ENCODE measurements at places on chromosomes 16 and 17.

- DNase-seq = no peak
Observed at GRCh38 chr16:62253966-62254365, 217.7 kb upstream of the CDH8 start.

GRCh38 chr16:57358527-57359095 is at the start of gene CCL22:
CCL22 (plus strand) TSS chr16:57358783; CDS start chr16:57358817, 34 bp downstream.
- no peak for DNase-seq

DNA sequence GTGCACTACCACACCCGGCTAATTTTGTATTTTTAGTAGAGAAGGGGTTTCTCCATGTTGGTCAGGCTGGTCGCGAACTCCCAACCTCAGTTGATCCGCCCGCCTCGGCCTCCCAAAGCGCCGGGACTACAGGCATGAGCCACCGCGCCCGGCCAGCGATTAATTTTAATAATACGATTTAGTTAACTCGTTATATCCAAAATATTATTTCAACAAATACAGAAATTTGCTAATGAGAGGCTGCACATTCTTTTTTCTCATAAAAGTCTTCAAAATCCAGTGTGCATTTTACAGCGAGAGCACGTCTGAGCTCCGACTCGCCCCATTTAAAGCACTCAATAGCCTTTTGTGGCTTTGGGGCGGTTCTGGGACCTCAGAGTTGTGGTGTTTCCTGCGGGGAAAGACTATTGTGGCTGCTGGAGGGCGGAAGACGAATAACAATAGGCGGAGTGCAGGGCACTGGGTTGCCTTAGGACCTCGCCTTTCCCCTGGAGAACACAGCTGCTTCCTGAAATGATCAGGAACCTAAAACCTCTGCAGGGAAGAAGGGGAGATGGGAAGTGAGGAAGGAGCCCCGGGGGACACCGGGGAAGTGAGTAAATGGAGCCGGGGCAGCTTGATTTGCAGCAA is 2.9 kb upstream of the ZSCAN10 start:
- DNase-seq = no peak

- DNase-seq = no peak
Observed at GRCh38 chr17:39736319-39737165, 1.2 kb upstream of the GRB7 start.

GRCh38 chr17:43778337-43779144 is at the start of gene DUSP3:
DUSP3 (minus strand) TSS chr17:43778977; CDS start chr17:43778924, 53 bp downstream.
- peak; percentile 94 for DNase-seq

GRCh38 chr17:17140590-17140980 is 65.5 kb downstream of the PLD6 start:
- no peak for DNase-seq

GRCh38 chr17:11138023-11138422 is 103.0 kb upstream of the SHISA6 start:
- no peak for DNase-seq

- no peak for DNase-seq
Observed at GRCh38 chr17:72901083-72901482, 191.4 kb downstream of the SLC39A11 start.

- DNase-seq = no peak
Observed at GRCh38 chr17:2059547-2060384, 4.9 kb downstream of the HIC1 start.

DNA sequence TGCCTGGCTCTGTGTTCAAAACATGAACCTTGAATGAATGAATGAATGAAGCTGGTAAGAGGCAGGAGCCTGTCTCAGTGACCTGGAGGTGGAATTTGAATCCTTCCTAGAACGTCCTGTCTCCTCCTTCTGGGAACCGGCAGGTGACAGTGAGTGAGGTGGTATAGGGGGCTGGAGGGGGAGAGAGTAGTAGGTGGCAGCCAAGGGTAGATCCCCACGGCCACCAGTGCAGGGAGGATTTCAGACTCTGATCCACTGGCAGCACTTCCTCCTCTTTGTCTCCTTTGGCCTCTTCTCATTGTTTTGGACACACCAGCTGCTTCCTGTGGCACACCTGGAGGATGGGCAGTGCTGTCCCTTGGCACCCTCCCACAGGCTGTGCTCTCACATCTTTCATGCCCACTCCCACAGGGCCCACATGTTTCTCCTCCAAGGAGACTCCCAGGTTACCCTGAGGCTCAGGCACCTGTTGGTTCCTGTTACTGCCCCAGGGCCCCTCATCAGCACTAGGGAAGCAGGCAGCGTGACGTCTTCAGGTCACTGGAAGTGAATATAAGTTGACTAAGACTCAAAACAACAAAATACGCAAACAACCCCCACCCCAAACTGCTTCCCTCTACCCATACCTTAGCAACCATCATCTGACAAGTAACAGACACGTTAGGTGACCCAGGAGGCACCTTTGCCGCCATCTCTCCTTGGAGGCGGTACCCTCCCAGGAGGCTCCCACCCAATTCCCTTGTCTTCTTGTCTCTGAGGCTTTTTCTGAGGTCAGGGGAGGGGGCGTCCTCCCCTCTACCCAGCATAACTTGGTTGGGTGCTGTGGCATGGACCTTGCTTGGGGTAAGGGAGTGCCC is 84.6 kb downstream of the N4BP1 start:
- DNase-seq = no peak

DNA sequence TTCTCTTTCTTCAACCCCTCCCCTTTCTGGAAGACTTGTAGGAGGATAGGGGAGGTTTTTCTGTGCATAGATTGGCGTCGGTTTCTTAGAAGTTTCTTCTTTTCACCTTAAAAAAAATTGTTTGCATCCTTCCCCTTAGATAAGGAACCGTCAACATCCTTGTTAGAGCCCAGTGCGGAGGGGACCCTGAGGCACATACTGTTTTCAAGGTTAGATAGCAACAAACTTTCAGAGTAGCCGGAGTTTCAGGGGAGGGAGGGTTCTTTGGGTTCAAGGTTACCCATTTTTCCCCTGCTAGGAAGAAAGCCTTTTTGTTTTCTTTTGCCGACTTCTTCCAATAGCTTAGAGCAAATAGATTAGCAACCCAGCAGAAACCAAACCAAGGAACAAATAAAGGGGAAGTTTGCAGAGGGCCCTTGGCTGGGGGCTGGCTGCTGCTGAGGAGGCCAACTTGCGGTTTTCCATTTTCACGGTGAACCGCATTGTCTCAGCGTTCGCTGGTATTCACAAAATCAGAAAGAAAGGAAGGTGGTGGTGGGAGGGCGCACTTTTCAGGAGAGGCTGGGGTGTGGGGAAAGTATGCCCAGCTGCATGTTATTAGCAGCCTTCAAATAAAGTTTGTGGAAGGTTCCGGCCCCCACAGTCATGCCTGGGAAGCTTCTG is 28.8 kb downstream of the MSI2 start:
- no peak for DNase-seq

GRCh38 chr17:43662413-43663141 is 855 bp upstream of the MEOX1 start:
- peak; percentile 49 for DNase-seq

GRCh38 chr16:3690470-3690928 is 26.8 kb downstream of the TRAP1 start:
- peak; percentile 85 for DNase-seq

GRCh38 chr17:28532050-28532960 is 20.1 kb downstream of the UNC119 start:
- DNase-seq = no peak

DNA sequence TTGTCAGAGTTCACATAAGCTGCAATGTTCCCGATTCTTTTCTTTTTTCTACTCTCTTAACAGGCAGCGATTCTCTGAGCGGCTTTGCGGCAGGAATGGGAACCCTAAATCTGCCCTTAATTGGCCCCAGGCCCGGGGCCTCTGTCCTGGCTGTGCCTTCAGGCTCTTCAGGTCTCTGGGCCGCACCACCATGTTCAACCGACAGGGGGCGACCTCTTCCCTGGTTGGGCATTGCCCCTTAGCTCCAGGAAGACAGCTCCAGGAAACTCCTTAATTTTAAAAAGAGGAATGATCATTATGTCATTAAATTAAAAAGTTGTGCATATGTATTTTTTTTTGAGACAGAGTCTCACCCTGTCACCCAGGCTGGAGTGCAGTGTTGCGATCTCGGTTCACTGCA is 20.3 kb downstream of the CACNG5 start:
- no peak for DNase-seq

DNA sequence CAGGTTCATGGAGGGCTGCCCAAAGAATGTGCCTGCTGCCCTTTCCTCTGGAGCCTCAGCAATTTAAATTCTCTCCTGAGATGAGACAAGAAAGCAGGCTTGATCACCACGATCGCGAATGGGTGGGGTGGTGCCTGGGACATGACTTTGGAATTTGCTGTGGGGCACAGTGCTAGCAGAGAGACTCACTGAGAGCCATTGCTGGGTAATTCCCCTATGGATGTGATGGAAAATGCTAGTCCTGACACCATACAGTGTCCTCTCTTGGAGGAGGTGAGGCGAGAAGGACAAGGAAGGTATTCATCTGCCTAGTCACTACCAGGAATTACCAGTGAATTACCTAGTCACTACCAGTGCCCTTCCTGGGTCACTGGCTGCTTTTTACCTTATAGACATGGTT is 15.5 kb downstream of the FAM20A start:
- no peak for DNase-seq

GRCh38 chr16:14368399-14368798 is 261.7 kb downstream of the PARN start:
- DNase-seq = no peak

DNA sequence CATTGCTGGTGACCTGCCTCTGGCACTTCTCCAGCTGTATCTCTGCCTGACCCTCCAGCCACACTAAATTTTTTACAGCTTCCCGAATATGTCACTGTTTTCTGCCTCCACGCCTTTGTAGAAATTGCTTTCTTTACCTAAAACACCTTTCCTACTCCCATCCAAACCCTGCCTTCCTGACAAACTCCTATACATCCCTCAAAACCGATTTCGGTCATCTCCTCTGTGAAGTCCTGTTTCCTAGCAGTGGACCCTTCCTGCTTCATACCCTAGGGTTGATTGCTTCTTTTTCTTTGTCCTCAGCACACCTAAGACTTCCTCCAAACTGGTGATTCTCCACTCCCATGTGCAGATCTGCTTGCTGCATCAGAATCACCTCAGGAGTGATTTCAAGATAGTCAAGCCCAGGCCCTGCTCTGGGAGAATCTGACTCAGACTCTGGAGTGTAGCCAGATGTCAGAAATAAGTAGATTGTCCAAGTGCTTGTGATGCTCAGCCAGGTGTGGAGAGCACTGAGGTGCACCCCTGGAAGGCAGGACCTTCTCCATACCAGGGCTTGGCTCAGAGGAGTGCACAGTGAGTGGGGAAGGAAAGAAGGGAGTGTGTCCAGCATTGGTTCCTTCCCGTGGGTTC is 184.2 kb downstream of the COPRS start:
- no peak for DNase-seq

DNA sequence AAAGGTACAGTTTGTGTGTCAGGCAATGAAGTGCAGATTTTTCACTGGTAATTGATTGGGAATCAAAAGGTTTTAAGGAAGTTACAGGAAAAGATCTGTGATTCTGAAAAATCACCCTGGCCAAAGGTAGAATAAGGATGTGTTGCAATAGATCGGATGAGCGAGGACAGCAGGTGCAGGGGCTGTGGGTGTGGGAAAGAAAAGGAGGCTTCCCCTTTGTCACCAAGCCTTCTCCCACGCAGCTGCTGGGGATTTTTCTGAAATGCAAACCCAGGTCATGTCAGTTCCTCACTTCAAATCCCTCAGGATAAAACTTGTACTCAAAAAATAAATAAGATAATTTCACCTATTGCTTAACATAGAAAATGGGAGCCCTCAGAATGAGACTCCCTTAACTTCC is 47.9 kb upstream of the ARHGAP17 start:
- DNase-seq = no peak

- DNase-seq = no peak
Observed at GRCh38 chr17:41107941-41108450, 2.8 kb downstream of the KRTAP4-9 start.
